ENCODE measurements at places on chromosomes 5 and 9. TPM values are rescaled to one million over a fixed set of nuclear protein-coding genes. Genes with fewer than 3 reads are reported as not detected.

DNA sequence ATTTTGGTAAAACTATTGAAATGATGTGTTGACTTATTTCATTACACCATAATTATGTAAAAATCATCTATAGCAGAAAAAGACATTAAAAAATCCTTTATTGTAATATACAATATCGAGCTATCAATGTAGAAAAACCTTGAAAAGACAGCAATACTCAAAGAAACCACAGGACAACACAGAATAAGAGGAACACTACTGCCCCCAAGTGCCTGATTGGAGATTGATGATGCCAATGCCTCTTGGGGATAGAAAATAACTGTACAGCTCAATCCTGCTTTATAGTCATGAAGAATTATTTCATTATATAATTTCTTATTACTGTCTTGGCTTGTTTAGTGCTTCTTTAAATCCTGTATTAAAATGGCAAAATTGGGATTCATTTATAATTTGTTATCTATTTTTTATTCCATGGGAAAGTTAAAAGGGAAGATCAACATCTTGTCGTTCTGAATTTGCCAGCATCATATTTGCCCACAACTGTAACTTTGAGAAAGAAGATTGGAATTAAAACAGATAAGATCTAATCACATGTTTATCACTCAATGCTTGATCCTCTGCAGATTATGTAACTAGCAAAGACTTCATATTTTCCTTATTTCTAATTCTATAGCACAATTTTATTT, 337.5 kb downstream of the CDH9 start:
- DNase-seq, result peak; percentile 43

GRCh38 chr5:65125591-65126541, 355.9 kb downstream of the ADAMTS6 start:
- DNase-seq, result no peak

GRCh38 chr5:141850244-141850768, 27.9 kb downstream of the PCDH1 start:
- DNase-seq, result no peak

CBY3 gene
- total RNA-seq, result 0.39 TPM

GRCh38 chr9:88689509-88690298, 154.7 kb downstream of the NXNL2 start:
- no peak for DNase-seq

DNA sequence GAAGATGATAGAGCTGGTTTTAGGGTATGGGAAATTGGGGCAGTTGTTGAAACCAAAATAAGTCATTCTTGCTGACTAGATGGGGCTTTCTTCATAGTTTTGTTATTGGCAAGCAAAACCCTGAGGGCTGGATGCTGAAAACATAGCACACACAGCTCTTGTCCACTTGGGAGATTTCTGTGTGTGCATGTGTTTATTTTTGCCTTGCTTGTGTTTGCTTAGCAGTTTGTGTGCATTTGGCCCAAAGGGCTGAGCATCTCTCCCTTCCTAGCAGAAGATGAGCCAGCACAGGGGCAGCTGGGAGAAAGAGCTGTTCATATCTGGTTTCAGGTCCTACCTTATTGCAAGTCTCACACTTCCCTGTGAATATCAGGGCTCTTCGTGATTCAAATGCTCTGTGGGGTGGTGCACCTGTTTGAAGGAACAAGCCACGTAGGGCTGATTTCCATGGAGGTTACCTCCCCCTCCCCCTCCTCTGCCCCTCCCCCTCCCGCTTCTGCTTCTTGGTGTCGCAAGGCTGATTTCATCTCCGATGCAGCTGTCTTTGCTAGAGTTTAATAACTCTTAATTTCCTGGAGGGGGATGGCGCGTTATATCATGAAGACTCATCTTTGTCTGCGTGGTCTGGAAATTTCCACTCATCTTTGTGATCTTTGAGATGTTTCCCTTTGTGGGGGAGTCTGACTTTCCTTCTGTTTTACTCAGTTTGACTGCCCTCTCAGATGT, 296.5 kb downstream of the ARHGAP26 start:
- no peak for DNase-seq

- DNase-seq, result peak; percentile 94
Measured at GRCh38 chr5:92552206-92553160, 1028.5 kb downstream of the NR2F1-AS1 start.
